Endodermal cell (in vitro differentiated cells): ENCODE measurements at places on chromosomes 13 and 19. TPM values are rescaled to one million over a fixed set of nuclear protein-coding genes. Genes with fewer than 3 reads are reported as not detected.

DNA sequence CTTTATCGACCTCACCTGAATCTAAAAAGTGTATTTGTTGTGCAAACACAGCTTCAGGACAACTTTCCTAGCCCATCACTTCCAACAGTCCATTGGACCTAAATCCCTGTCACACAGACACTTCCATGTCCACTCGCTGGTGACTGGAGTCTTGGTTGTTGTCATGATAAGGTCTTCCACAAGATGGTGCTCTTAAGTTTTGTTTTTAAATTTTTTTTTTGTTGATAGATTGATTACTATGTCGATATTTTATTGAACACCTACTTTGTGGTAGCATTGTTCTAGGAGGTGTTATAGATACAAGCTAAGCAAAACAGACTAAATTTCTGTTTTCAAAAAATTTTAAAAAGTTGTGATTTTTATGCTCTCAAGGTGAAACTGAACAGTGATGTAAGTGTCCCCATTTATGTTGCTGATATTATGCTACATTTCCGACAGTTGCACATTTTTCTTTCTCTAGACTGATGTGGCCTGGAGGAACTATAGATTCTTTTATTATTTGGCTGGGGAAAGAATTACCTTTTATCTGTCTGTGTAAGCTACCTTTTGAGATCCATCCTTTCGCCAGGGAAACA lies 8.1 kb upstream of the ERICH6B start:
- no peak for DNase-seq

TEX101 gene
- 0.59 and 1.1 TPM in 2 replicates for total RNA-seq

INAFM1 gene
- 8.7 to 10.4 TPM (median 8.9 TPM) in 3 replicates for total RNA-seq

SYNGR4 gene
- not detected in 3 replicates for total RNA-seq
